CD4-positive, alpha-beta memory T cell (primary cell): ENCODE measurements at places on chromosomes 4 and X. TPM values are rescaled to one million over a fixed set of nuclear protein-coding genes. Genes with fewer than 3 reads are reported as not detected.

The GUCY1A1 gene
- not detected for total RNA-seq

The CSN1S1 gene
- not detected for total RNA-seq

The SH3D19 gene
- 1.0 TPM for total RNA-seq

The MSANTD1 gene
- 2.0 TPM for total RNA-seq
